ENCODE measurements at places on chromosomes 1 and 21.

DNA sequence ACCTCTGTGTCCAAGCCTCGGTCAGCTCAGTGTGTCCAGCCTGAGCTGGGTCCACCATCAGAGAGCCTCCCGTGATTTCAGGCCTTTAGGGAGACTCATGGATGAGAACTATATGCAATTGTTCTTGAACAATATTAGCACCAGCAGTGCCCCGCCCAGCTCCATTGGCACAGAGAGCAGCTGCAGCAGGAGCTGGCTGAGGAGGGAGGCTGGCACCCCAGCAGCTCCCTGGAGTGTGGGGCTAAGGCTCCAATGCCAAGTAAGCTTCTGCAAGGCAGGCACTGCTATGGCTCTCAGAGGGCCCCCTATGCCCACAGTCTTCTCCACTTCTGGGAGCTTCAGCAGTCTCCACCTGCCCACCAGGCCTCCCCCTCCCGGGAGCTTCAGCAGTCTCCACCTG is 593.3 kb downstream of the MATN1 start:
- no peaks in the 10 kb centered on the region for H3K4me1 ChIP-seq
- no peak overlapping the region for H3K27ac ChIP-seq
- H3K4me3 ChIP-seq = no peak overlapping the region

DNA sequence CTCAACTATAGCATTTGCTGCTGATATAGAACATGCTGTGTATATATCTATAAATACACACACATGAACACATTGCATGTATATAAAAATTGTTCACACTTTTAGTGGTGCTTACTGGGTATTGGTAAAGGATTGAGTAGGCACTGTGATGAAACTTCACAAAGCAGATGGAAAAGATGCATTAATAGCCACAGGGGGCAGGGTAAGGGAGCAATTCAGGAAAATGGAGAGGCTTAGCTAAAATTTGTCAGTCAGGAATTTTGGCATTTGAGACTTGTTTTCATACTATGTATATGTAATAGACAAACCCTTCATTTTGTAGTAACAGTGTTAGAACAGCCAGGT is 633 bp upstream of the PPFIA4 start:
- H3K27me3 ChIP-seq = peaks cover 8% of the 10 kb centered on the region
- H3K4me1 ChIP-seq = peaks cover 21% of the 10 kb centered on the region

DNA sequence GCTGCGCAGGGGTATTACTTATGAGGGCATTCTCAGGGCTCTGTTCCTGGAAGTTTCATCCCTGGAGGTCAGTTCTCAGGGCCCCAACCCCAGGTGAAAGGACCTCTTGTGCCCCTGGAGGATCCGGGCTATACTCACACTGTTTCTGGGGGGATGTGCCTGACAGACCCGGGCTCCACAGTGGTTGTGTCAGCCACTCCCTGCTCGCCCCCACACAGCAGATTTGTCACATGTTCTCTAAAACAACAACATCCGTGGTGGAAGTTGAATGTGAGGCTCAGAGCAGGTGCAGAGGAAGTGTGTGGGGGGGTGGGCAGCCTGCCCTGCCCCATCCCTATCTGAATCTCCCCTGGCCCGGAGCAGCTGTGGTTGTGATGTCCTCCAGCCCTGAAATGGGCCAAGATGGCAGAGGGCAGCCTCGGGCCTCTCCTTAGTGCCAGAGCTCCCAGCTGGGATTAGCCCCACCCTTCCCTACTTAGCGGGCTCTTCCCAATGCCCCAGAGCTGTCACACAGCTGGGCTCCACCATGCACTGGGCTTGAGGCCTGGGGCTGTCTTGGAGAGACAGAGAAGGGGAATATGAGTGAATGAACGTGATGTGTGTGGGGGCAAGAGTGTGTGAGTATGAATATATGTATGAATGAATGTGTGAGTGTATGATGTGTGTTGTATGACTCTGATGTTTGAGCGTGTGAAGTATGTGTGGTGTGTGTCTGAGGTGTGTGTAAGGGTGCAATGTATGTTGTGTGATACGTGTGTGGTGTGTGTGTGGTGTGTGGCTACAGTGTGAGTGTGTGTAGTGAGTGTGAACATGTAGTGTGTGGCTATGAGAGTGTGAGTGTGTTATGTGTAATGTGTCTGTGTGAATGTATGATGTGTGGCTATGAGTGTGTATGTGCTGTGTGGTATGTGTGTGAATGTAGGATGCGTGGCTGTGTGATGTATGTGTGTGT is 1.5 kb upstream of the FCMR start:
- no peak overlapping the region for H3K4me3 ChIP-seq
- H3K36me3 ChIP-seq = peaks cover 12% of the 10 kb centered on the region
- no peak overlapping the region for H3K27ac ChIP-seq
- peaks cover 34% of the 10 kb centered on the region for H3K4me1 ChIP-seq
- DNase-seq = peak; percentile 83
- no peaks in the 10 kb centered on the region for H3K27me3 ChIP-seq

GRCh38 chr1:171805395-171806115 is 24.1 kb downstream of the METTL13 start:
- H3K36me3 ChIP-seq = no peaks in the 10 kb centered on the region
- no peak overlapping the region for H3K27ac ChIP-seq
- H3K27me3 ChIP-seq = no peaks in the 10 kb centered on the region
- no peak for DNase-seq
- H3K4me3 ChIP-seq = no peak overlapping the region

DNA sequence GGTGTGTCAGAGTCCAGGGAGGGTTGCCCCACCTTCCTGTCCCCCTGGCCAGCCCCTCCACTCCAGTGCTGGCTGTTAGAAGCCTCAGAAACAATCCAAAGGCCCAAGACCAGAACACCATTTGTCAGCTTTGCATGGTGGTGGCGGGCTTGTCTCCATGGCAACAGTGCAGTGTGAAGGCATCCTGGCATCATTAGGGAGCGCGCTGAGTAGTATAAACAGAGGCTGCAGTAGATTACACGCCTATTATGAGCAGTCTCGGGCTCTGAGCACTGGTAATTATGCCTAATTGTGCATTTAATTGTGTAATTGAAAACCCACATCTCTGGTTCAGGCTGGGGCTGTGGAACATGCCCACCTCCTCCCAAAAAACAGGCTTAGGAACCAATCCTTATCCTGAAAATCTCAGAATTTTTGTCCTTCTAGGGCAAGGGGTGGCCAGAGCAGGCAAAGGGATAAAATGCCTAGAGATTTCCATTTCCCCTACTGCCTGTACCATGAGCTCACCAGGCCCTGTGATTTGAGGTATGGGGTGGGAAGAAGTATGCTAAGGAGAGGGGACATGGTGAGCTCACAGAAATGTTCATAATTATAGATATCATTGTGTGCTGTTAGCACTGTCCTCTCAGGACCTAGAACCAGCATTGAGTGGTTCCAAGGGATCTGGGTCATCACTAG is 11.7 kb downstream of the NKAIN1 start:
- no peaks in the 10 kb centered on the region for H3K27me3 ChIP-seq
- no peaks in the 10 kb centered on the region for H3K4me1 ChIP-seq
- H3K36me3 ChIP-seq = no peaks in the 10 kb centered on the region
- H3K4me3 ChIP-seq = no peak overlapping the region
- DNase-seq = no peak

DNA sequence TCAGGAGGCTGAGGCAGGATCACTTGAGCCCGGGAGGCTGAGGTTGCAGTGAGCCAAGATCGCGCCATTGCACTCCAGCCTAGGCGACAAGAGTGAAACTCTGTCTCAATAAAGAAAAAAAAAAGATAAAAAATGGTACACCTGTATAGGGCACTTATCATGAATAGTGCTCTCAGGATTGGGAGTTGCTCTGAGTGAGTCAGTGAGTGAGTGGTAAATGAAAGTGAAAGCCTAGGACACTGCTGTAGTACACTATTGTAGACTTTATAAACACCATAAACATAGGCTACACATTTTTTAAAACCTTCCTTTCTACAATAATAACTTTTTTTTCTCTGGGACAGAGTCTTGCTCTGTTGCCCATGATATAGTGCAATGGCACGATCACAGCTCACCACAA is 16.8 kb downstream of the PHTF1 start:
- H3K4me3 ChIP-seq = peak overlapping the region; percentile 6
- no peaks in the 10 kb centered on the region for H3K27me3 ChIP-seq
- H3K36me3 ChIP-seq = peaks cover 27% of the 10 kb centered on the region
- DNase-seq = no peak
- peak overlapping the region; percentile 60 for H3K27ac ChIP-seq

DNA sequence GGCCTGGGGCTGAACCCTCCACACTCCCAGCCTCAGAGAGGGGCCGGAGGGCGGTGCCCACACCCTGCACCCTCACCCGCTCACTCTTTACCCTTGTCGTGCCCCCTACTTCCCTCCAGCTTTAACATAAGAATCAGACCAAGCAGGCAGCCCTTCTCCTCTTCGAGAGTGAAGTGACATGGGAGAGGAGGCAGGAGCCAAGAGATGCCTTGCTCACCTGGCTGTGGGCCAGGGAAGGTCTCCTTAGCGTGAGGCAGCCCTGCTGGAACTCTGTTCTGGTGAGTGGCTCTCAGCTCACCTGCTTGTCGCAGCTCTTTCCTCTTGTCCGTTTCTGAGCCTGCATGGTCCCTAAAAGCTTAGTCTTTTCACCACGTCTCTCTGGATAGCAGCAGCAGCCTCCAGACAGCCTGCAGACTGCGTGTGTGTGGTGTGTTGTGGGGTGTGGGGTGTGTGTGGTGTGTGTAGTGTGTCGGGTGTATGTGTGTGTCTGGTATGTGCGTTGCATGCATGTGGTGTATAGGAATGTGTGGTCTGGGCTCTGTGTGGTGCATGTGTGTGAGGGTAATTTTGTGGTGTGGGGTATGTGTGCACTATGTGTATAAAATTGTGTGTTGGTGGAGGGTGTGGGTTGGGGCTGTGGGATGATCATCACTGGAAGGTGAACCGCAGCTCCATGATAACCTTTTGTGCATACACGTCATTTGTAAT is 86.7 kb downstream of the CCDC185 start:
- H3K27ac ChIP-seq = no peak overlapping the region
- no peak overlapping the region for H3K4me3 ChIP-seq
- DNase-seq = no peak
- no peaks in the 10 kb centered on the region for H3K36me3 ChIP-seq
- peaks cover 15% of the 10 kb centered on the region for H3K27me3 ChIP-seq
- H3K4me1 ChIP-seq = no peaks in the 10 kb centered on the region

GRCh38 chr1:198462365-198463019 is 78.0 kb downstream of the ATP6V1G3 start:
- no peak for DNase-seq
- H3K27me3 ChIP-seq = peaks cover under 1% of the 10 kb centered on the region
- H3K36me3 ChIP-seq = no peaks in the 10 kb centered on the region
- H3K27ac ChIP-seq = no peak overlapping the region
- H3K4me3 ChIP-seq = no peak overlapping the region
- no peaks in the 10 kb centered on the region for H3K4me1 ChIP-seq

- no peak overlapping the region for H3K4me3 ChIP-seq
- no peak overlapping the region for H3K27ac ChIP-seq
- H3K4me1 ChIP-seq = no peaks in the 10 kb centered on the region
- no peaks in the 10 kb centered on the region for H3K36me3 ChIP-seq
- no peak for DNase-seq
These were observed 33.5 kb downstream of the KCNC4 start for GRCh38 chr1:110243574-110243973.

- H3K4me3 ChIP-seq = no peak overlapping the region
- H3K27me3 ChIP-seq = peaks cover 11% of the 10 kb centered on the region
- no peak for DNase-seq
- no peaks in the 10 kb centered on the region for H3K4me1 ChIP-seq
- no peaks in the 10 kb centered on the region for H3K36me3 ChIP-seq
These were observed 37.3 kb downstream of the HSD3B1 start for GRCh38 chr1:119544165-119544762.

DNA sequence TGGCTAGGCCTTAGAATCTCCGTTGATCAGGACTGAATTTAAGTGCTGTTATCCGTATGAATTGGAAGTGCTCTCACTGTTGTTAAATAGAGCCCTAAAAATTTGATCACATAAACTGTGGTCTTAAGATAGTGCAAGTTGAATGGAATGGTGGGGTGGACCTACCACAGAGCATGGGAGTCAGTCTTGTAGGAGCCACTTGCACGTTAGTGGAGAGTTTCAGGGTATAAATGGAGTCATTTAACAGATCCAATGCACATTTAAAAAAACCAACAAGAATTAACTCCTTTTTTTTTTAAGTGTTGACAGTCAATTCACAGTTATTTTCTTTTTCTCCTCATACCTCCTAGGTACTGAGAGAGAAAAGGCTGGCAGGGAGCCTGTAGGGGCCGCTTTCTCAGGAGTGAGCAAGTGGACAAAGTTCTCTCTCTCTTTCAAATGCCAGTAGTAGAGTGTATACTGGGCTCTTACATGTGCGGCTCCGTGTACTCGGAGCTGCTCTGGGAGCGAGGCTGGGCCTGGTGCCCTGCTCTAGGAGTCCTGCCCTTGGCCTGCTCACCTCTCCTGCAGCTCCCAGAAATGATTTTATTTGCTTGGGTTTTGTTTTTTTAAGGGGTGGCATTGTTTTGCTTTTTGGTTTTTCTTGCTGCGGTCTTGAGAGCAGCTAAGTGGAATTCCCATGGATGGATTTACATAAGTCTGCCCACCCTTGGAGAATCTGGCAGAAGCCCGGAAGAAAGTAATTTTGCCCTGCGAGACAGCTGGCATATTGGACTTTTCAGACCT is 91.3 kb downstream of the ATP5PO start:
- no peaks in the 10 kb centered on the region for H3K4me1 ChIP-seq
- H3K27ac ChIP-seq = no peak overlapping the region
- no peak overlapping the region for H3K4me3 ChIP-seq

DNA sequence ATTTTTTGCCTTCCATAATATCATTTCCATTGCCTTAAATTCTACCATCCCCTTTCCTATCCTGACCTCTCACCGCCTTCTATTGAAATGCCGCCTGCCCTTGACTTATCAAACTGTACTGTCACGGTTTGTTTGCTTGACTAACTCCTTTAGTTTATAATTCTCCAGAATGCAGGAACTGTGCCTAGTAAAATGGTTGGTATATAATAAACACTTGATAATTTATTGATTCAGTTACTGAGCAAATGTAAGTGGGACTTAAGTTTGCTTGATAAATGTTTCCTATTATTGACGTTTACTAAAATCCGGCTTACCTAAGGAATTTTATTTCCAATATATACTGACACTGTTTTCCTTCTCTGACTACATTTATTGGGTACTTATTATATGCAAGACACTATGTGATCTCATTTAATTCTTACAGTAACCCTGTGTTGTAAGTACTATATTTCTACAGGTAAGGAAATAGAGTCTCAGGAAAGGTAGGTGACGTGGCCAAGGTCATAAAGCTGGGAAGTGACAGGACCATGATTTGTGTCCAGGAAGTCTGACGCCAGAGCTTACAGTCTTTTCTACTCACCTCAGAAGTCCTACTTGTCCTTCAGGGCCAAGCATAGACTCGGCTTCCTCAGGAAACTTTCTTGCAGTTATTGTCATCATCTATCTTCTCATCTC is 35.7 kb downstream of the DPT start:
- H3K27ac ChIP-seq = no peak overlapping the region
- no peaks in the 10 kb centered on the region for H3K4me1 ChIP-seq
- H3K4me3 ChIP-seq = no peak overlapping the region
- no peaks in the 10 kb centered on the region for H3K36me3 ChIP-seq
- no peak for DNase-seq

Measured in activated CD8-positive, alpha-beta T cell treated with anti-CD3 and anti-CD28 coated beads, Interleukin-2, amount 10 ng/mL, durations not matched to agents 7 days and 5 days (primary cell).